Activated T-helper 1 cell treated with anti-CD3 and anti-CD28 coated beads, Interleukin-2, amount 50 U/mL, for 16 hours (primary cell): ENCODE measurements at places on chromosomes 5 and 9.

DNA sequence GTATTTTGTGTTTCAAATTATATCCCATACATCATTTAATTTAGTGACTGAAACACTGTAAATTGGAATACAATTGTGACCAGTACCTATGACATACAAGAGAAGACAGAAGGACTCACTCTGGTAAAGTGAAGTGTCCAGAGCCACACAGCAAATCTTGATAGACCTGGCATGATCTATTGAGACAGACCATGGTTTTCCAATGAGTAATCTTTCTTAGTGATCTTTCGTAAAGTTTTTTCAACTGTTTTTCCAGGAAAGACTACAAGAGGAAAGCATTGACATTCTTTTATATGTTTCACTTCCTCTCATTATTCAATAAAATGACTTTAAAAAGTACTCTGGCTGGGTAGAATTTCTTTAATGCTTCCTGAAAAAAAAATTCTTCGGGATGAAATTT is 43.3 kb upstream of the ALDH1A1 start:
- DNase-seq, result no peak

GRCh38 chr5:33166522-33166921 is 274.2 kb upstream of the TARS1 start:
- no peak for DNase-seq

- DNase-seq, result no peak
Observed at GRCh38 chr9:90365666-90366065, 277.0 kb downstream of the DIRAS2 start.

DNA sequence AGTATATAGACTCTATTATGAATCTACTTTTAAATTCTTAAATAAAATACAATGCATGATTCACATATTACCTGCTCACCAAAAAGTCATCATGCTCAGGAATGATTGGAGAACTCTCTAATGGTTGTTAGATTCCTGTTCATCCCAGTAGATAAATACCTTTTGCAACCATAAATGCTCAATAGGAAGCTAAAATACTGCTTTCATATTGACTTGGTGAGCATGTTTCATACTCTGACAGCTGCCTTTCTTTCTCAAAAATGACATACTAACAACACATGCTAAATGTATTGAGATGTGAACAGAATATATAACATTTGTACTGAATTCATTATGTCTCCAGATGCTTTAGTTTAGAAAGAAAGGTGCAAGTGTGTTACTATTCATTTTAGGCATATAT is 79.6 kb upstream of the SLCO6A1 start:
- no peak for DNase-seq

DNA sequence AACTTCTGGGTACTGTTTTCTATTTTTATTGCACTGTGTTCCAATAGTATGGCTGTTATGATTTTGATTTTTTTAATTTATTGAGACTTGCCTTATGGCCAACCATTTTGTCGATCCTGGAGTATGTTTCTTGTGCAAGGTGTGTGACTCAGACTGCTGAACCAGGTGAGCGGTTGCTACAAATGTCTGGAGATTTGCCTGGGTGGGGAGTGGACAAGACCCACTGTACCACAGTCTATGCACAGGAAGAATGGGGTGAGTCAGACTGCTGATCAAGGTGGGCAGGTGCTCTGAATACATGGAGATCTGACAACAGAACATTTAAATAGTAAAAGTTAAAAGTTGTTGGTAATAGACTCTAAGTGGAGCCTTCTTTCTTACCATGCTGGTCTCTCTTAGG is 609.2 kb downstream of the CSNK1G3 start:
- no peak for DNase-seq

DNA sequence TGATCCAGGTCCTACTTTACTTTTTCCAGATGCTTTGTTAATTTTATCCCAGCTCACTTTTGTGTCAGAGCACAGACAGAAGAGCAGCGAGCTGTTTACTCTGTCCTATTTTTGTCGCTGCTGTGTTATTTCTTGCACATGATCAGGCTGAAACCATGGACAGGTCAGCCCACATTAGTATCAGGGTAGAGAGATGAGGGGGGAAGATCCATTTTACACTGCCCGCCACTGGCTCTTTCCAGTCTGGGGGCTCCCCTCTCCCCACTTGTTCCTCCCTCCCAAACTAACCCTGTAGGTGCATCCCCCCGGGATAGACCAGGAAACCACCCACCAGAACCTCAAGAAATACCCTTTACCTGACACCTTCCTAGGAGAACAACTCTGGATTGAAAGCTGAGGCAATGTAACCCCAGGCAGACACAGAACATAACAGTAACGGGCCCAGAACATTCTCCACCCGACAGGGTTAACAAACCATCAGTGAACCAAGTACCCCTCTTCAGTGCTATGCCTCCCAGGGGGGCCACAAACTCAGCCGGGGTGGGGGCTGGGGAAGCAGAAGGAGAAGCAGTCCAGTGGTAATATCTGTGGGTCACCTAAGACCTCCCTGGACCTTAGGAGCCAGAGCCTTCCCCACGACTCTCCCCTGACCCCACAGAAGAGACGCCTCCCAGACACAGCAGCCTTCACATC is 10.3 kb downstream of the VDAC1 start:
- DNase-seq, result no peak

DNA sequence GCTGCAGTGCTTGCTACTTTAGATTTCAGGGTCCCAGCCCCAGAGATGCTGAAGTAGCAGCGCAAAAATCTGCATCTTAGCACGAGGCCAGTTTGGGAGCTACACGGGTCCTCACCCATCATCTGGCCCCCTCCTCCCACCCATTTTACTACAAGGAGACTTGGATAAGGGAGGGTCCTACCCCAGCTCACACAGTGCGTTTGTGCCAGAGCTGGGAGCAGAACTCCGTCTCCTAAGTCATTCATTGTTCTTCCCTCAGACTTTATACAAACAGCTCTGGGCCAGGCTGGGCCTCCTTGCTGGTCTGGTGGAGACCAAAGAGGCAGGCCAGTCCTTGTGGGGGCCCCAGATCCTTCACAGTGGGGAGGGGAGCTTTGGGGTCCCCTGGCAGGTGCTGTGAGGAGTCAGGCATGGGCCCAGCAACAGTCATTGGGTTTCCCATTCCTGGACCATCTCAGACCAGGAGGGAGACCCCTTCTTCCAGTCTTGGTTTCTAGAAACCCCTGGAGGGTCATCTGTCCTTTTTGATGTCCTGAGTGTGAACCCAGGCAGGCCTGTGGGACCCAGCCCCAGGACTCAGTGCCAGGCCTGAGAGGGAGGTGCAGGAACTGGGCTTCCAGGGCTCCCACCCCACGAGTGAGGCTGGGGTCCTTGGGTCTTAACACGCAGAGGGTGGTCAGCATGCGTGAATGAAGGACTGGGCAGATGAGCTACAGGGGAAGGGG is 2.3 kb upstream of the IL17B start:
- no peak for DNase-seq

- DNase-seq, result no peak
Observed at GRCh38 chr9:96177005-96177718, 124.8 kb downstream of the HSD17B3 start.

- no peak for DNase-seq
Observed at GRCh38 chr9:971901-972500, 4.5 kb upstream of the DMRT3 start.

GRCh38 chr5:13234-13633 is 78.7 kb upstream of the PLEKHG4B start:
- no peak for DNase-seq

DNA sequence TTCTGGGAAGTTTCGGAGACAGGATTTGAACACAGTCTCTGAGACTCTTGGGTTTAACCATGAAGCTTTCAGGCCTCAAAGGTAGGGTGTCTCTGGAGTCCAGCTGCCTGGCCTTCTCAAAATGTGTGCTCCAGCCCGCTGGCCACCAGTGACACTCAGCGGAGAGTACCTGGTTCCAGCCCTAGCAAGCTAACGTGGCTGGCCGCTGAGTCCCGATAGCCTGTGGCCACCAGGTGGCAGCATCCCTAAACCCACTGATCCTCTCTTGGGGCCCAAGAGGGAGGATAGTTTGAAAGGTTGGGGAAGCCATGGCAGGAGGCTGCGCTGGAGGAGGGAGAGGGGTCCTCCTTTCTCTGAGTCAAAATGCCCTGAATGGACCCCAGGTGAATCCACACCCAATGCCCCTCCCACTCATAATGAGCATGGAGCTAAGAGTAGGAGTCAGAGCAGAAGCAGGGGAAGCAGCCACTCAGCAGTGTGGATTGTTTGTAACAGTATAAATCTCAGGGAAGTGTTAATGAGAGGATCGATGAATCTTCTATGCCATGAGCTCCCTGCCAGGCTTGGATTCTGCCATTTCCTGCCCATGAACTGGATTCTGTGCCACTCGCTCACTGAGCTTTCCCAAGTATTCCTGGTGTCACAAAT is 5.4 kb upstream of the TIFAB start:
- DNase-seq, result peak; percentile 19

DNA sequence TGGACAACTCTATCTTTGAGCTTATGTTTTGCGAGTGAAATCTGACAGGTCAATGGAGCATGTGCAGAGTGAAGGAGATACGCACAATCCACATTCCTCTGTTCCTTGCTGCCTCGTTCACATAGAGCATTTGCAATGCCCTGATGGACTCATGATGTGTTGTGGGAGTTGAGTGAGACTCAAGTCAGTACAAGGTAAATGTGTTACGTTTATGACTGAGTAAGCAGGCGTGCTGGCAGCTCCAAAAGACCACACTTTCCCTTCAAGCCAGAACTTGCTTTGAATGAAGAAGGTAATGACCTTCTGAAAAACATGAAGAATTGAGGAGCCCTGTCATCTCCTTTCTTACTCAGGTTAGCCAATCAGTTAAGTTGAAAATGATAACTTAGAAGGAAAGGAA is 477.8 kb downstream of the CTNND2 start:
- no peak for DNase-seq

DNA sequence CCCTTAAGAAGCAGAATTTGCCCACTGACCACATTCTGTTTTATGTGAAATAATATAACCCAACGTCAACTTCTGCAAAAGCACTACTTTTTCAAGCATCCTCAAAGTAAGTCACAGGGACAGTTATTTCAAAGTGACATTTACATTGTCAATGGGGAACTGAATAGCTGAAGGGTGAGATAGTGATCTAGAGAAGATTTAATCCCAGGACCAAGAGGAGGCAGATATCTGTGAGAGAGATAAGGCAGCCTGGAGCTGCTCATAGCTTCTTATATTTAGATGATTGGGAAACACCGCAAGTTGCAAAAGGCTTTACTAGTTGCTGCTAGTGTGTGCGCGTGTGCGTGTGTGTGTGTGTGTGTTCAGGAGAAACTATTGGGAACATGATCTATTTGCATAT is 210.4 kb upstream of the RFX3 start:
- no peak for DNase-seq

DNA sequence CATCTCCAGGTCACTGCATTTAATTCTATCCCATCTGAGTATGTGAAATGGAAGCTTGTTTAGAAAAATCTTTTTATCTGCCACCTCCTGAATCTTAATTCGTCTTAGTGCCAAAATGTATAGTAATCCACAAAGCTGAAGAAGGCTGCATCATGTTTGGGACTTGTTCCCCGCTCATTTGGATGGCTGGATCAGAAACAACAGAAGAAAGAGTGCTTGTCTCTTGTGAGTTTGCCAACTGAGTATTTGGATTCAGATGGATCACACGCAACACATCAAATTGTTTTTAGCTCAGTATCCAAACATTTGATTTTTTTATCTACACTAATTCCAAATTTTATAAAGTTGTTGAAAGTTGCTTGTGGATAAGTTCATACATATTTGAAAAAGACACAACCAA is 197.2 kb upstream of the PAPPA start:
- no peak for DNase-seq

DNA sequence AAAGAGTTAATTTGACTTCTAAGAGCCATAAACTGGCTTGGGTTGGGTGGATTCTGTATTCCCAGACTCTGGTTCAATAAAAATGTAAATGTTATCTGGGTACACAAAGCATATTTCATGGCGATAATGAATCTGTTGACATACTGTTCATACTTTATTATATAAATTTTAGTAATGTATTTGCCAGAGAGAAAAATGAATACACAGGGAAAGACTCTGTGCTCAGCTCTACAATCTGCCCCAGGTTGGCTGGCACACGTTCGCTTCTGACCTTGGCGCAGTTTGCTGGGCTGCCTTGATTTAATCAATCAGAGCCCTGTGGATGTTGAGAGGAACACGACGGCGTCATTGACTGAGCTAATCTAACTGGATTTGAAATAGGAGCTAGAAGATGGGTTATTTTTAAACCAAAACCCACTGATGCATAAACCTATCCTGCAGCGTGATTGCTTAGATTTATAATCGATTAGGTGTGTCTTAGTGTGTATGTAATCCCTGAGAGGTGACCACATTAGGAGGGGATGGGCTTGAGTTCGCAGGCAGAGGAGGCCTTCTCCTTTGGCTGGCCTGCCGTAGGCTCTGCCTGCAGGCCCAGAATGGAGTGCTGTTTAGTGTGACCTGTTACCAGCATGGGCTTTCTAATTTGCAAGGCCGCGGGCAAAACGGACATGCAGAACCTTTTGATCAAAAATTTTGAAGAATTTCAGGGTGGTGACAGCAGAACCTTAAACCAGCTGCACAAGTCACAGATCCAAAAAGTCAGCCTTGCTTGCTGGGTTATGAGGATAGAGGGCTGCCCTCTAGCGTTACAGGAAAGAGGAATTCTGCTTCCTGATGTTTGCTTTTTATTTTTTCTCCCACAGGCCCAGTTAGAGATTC is 3.9 kb upstream of the ADCY2 start:
- DNase-seq, result no peak

GRCh38 chr5:52880541-52880940 is 92.8 kb downstream of the ITGA1 start:
- no peak for DNase-seq

GRCh38 chr9:36031774-36032555 is 4.7 kb upstream of the RECK start:
- no peak for DNase-seq

DNA sequence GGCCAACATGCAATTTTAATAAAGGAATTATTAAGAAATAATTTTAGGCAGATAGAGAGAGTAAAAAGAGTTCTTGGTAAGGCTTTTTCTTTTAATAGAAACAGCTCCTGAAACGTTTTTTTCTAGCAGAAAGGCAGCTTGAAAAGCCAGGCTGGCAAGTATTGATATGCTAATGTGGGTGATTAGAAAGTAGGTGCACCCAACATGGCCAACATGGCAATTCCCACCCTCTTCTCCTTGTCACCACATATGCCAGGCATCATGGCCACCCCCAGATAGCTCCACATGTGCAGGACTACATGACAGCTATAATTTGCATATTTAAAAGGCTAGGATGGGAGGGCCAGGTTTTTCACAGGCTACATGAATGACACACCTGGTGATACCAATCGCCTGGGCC is 615.2 kb downstream of the PTPRD start:
- no peak for DNase-seq

GRCh38 chr9:68981789-68982188 is 32.1 kb downstream of the PRKACG start:
- no peak for DNase-seq

- DNase-seq, result no peak
Observed at GRCh38 chr9:113156880-113157279, 6.1 kb downstream of the SLC31A2 start.
